HL-60 (cell line): ENCODE measurements at places on chromosomes 1 and 21.

DNA sequence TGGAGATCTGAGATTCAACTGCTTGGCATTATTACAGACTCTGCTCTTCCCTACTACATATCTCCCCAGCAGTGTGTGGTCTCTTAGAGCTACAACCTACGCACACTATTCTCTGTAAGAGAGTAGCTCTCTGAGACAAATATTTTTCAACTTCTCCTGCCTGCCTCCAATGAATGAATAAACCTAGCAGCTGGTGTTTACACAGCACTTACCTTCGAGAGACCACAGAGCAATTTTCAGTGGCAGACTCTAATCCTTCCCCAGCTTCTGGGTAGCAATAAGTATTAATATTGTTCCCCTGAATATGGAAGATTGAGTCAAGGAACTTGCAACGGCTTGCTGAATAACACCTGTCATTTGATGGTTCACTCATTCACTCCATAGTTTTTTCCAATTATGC is 350.9 kb upstream of the SPAG17 start:
- no peak for DNase-seq

DNA sequence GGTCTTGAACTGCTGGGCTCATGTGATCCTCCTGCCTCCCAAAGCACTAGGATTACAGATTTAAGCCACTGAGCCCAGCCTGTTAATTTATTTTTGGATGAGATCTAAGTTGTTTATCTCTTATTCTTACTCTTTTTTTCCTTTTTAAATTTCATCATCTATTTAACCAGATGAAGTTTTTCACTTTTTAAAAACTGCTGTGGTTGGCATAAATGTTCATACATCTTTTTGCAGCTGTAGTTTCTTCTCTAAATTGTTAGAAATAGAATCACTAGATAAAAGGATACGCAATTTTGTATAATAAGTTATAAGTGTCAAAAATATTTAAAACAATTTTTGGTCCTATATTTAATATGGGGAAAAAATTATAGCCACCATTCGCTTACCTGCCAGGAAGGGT is 80.3 kb upstream of the GPR88 start:
- no peak for DNase-seq

- peak; percentile 4 for DNase-seq
These were observed 143.7 kb downstream of the DNM3 start for GRCh38 chr1:171984850-171985485.

GRCh38 chr1:94590203-94591137 is 48.9 kb upstream of the F3 start:
- no peak for DNase-seq

DNA sequence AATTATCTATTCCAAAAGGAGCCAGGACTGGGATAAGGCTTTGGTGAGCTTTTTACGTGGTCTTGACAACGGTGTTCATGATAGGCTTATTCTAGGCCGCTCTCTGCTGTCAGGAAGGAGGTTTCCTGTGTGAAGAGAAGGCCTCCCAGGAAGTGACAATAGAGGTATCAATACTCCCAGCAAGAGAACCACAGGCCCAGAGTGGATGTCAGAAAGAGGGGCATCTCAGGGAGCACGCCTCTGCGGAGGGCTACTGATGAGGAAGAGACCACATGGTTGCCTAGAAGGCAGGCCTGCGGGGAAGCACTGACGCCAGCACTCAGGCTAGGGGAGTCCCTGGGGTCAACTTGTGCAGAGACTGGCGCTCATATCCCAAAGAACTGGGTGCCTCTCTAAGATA is 60.4 kb downstream of the ITPKB start:
- DNase-seq = no peak

DNA sequence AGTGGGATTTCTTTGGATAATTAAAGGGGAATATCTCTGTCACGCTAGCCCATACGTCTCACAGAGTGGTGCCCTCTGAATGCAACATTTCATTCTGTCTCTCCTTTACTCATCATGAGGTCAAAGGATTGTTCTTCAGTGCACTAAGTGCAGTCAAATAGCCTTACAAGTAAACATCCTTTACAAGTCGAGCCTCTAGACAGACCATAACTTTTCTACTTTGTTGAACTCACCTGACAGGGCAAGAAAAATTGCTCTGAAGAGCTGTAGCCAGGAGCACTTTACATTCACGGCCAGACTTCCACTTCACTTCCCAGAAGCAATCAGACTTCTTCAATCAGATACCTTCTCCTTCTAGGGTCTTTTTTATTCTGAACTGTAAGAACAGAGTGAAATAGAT is 768.0 kb upstream of the TMPRSS15 start:
- no peak for DNase-seq

- no peak for DNase-seq
These were observed 20.0 kb downstream of the F11R start for GRCh38 chr1:161000736-161001480.

GRCh38 chr1:15714406-15715136 is 21.5 kb upstream of the SLC25A34 start:
- no peak for DNase-seq

- DNase-seq = no peak
These were observed 78.9 kb upstream of the SLC45A1 start for GRCh38 chr1:8239039-8239305.
